ENCODE measurements at places on chromosomes 1 and 21. TPM values are rescaled to one million over a fixed set of nuclear protein-coding genes. Genes with fewer than 3 reads are reported as not detected.
A peak's percentile ranks its signal among the peaks of the same experiment; 100 is the strongest.

Gene LRRC71
- total RNA-seq = not detected

Gene KCNK1
- not detected for total RNA-seq

Gene SLC44A5
- total RNA-seq = 0.89 TPM

Gene PLA2G2C
- total RNA-seq = not detected

DNA sequence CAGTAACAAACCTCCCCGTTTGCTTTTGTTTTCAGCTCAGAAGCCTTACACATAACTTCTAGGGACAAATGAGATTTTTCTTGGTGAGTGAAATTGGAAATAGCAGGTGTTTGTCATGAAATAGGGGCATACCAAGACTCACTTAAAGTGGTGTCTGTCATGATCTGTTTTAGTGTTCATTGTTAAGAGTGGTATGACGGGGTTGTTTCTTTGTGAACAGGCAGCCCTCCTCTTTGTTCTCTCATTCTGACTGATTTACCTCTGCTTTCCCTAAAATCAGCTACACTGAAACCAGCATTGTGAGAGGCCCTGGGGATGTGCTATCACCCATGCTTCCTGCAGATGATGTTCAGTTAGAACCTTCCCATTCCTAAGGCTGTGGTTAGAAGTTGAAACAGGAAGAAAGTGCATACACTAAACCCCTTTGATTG lies 2.5 kb upstream of the ERO1B start:
- H3K27ac ChIP-seq = no peak overlapping the region
- H3K27me3 ChIP-seq = peaks cover 7% of the 10 kb centered on the region
- H3K36me3 ChIP-seq = no peaks in the 10 kb centered on the region
- H3K4me3 ChIP-seq = peak overlapping the region; percentile 23

DNA sequence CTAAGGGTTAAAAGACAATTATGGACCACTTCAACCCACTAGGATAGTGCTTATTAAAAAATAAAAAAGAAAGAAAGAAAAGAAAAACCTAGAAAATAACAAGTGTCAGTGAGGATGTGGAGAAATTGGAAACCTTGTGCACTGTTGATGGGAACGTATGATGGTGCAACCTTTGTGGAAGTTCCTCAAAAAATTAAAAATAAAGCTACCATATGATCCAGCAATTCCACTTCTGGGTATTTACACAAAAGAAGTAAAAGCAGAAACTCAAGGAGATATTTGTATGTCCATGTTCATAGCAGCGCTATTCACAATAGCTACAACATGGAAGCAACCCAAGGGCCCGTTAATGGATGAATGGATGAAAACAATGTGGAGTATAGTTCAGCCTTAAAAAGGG lies 115.2 kb upstream of the ATP1A1 start:
- H3K36me3 ChIP-seq = no peaks in the 10 kb centered on the region
- H3K4me3 ChIP-seq = no peak overlapping the region
- no peak for DNase-seq
- H3K27ac ChIP-seq = no peak overlapping the region

DNA sequence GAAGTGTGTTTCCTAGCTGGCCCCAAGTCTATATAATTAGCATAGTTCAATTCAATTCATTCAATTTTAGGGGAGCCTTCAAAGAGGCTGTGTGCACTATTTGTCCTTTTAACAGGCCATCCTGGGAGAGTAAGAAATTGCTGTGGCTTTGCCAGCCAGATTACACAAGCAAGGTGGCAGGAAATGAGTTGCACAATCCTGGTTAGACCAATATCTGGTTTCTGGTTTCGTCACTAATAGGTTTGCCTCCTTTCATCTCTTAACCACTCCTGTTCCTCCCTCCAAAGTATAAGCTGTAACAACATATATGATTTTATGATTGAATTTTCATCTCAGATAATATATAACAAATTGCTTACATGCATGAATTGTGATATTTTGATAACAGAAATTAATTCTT lies 84.1 kb upstream of the NEGR1 start:
- H3K27ac ChIP-seq = no peak overlapping the region
- H3K27me3 ChIP-seq = peaks cover 11% of the 10 kb centered on the region
- no peak for DNase-seq
- no peak overlapping the region for H3K4me3 ChIP-seq

DNA sequence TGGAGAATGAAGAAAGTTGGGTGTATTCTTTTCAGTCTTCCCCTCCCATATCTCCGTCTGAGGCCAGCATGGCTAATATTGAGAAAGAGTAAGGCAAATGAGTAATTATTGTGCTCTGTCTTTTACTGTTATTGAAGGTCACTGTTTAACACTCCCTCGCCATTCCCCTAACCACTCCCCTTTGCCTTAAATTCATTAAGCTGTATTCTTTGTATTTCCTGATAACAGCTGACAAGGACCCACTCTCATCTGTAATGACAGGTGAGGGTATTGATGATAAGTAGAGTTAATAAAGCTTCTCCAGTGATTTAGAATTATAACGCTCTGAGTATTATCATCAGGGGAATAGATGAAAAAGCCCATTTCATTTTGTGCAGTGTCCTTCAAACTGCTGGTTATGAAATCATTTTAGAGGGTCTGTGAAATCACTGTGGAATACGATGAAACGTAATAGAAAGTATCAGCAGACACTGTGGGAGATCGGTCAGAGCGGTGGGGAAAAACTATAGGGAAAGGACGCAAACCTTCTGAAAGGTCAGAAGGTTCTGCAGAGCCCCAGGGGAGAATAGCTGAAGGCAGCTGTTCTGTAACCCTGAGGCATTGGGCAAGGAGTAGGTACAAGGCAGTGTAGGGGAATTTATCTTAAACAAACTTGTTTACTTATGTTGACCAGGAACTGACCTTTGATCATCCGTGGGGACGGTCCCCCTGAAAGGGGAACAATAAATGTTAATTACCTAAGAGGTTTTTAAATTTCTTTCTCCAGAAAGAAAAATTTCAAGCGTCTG lies 46.3 kb upstream of the CACYBP start:
- H3K4me1 ChIP-seq = peaks cover 14% of the 10 kb centered on the region
- no peak for DNase-seq
- H3K36me3 ChIP-seq = peaks cover 2% of the 10 kb centered on the region
- H3K27ac ChIP-seq = no peak overlapping the region
